Sciatic nerve (tissue), 2 donors: ENCODE measurements at places on chromosomes 3 and 15. TPM values are rescaled to one million over a fixed set of nuclear protein-coding genes. Genes with fewer than 3 reads are reported as not detected.

The ITPKA gene
- not detected for total RNA-seq

GRCh38 chr3:134153761-134154160, 96.9 kb downstream of the RYK start:
- DNase-seq = no peak

The CD86 gene
- 15.4 TPM for total RNA-seq

The ARF4 gene
- 97.3 TPM for total RNA-seq

DNA sequence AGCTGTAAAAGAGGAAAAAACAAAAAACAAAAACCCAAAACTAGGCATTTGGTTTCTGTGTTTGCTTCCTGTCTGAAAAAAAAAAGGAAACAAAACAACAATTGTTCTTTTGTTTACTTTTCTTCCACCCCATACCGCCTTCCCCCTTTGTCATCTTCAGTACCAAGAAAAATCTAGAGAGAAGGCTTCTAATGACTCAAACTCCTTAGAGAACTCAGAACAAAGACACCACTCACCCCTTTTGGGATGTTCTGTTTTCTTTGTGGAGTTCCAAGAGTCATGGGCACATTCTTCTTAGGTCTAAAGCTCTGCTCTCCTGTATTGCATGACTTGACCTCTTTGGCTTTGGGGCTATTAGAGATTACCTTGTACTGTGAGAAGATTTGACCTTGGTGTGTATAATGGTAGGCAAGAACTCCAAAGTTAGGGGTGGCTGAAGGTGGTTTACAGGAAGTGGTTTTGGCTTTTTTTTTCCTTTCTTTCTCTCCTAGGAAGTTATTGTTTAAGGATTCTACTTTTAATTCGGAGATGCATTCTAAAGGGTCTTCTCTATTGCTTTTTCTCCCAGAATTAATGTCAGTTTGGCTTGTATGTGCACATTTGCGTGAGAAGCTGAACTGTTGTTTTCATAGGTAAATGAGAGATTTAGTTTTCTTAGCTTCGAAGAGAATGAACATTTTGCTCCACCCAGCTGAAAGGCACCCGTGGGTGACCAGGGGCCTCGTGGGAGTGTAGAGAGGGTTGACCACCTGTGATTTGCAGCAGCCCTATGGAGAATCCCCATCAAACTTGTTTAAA, 39.5 kb upstream of the ZBTB20 start:
- no peak for DNase-seq

GRCh38 chr15:60764408-60764963, 285.5 kb upstream of the ICE2 start:
- no peak for DNase-seq

DNA sequence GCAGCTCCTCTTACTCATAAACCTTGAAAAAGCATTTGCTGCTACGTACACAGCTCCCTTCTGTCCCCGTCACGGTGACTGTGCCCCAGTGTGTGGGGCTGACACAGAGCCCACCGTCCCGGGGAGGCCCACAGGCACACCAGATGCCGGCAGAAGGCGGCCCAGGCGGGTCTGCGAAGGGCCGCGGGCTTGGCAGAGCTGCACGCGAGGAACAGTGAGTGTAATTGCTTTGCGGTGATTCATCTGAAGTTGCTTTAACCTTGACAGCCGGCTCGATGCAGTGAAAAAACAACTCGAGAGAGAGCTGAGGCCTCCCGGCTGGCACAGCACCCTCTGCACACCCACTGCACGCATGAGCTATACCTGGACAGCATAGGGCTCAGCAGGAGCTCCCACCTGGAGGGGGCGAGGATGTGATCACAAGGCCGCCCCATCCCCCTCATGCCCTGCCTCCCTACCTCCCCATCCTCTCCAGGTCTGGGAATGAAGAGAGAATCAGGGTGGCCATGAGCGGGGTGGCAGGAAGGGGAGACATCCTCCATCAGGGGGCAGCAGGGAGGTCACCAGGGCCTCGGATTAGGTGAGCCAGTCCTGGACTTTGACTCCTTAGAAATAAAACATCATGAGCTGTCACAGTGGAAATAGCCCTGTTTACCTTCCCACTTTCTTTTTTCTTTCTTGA, 172.7 kb downstream of the MEGF11 start:
- DNase-seq = peak; percentile 32

GRCh38 chr3:24929521-24929920, 434.9 kb upstream of the THRB start:
- no peak for DNase-seq

The ARL8B gene
- total RNA-seq = 55.1 TPM

DNA sequence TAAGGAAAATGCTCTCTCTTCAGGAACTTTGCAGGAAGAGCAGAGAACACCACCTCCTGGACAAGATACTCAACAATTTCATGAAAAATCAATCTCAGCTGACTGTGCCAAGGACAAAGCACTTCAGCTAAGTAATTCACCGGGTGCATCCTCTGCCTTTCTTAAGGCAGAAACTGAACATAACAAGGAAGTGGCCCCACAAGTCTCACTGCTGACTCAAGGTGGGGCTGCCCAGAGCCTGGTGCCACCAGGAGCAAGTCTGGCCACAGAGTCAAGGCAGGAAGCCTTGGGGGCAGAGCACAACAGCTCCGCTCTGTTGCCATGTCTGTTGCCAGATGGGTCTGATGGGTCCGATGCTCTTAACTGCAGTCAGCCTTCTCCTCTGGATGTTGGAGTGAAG, 200.5 kb downstream of the AKAP13 start:
- DNase-seq = no peak

GRCh38 chr3:112013784-112014143, 15.0 kb downstream of the TAGLN3 start:
- no peak for DNase-seq

The USP3 gene
- total RNA-seq = 58.2 TPM

GRCh38 chr3:134956844-134957243, 161.8 kb downstream of the EPHB1 start:
- DNase-seq = no peak
